ENCODE measurements at places on chromosomes 1 and 21.

DNA sequence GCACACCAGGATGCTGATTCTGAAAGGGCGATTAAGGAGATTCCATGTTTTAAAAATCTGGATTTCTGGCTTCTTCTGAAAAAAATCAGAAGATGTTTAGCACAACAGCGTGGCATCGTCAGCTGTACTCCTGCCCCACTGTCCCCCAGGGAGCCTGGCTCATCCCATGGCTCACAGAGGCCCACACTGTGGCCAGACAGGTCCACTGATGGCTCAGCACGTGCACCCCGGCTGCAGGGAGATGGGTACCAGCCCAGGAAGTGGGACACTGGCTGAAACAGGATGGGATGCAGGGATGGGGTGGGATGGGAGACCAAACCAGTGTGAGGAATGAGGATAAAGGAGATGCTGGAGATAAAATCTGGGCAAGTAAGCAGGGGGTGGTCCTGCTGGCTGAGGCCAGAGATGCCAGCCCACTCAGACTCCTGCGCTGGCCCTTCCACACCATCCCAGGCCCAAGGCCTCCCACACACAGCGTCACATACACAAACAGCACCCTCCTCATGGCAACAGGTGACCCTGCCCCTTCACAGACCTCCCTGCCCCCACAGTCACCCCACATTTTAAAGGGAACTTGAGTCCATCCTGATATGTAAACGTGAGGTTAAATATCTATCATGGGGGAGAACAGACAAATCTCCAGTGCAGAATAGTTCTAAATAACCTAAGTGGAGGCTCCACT is 23.9 kb upstream of the SAMD11 start:
- no peak for DNase-seq

DNA sequence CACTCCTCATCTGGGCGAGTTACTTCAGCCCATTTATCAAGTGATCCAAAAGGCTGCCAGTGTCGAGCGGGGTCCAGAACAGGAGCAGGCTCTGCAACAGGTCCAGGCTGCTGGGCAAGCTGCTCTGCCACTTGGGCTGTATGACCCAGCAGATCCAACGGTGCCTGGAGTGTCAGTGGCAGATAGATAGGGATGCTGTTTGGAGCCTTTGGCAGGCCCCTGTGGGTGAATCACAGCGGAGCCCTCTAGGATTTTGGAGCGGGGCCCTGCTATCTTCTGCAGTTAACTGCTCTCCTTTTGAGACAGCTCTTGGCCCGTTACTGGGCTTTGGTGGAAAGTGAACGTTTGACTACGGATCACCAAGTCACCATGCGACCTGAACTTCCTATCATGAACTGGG is 7.5 kb downstream of the MMEL1 start:
- DNase-seq, result peak; percentile 9

DNA sequence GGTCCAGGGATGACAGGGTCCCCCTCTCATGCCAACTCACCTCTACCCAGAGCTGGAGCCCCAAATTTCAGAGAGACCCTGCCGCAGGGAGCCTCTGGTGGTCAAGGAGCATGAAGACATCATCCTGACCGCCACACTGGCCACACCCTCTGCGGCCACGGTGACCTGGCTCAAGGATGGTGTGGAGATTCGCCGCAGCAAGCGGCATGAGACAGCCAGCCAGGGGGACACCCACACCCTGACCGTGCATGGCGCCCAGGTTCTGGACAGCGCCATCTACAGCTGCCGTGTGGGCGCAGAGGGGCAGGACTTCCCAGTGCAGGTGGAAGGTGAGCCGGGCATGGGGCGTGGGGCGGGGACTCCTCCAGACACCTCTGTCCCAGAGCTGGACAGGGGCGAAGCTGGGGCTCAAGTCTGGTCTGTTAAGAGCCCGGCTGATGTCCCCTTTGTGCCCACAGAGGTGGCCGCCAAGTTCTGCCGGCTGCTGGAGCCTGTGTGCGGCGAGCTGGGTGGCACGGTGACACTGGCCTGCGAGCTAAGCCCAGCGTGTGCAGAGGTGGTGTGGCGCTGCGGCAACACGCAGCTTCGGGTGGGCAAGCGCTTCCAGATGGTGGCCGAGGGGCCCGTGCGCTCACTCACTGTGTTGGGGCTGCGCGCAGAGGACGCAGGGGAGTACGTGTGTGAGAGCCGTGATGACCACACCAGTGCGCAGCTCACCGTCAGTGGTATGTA is 66.0 kb downstream of the OBSCN start:
- DNase-seq, result no peak

DNA sequence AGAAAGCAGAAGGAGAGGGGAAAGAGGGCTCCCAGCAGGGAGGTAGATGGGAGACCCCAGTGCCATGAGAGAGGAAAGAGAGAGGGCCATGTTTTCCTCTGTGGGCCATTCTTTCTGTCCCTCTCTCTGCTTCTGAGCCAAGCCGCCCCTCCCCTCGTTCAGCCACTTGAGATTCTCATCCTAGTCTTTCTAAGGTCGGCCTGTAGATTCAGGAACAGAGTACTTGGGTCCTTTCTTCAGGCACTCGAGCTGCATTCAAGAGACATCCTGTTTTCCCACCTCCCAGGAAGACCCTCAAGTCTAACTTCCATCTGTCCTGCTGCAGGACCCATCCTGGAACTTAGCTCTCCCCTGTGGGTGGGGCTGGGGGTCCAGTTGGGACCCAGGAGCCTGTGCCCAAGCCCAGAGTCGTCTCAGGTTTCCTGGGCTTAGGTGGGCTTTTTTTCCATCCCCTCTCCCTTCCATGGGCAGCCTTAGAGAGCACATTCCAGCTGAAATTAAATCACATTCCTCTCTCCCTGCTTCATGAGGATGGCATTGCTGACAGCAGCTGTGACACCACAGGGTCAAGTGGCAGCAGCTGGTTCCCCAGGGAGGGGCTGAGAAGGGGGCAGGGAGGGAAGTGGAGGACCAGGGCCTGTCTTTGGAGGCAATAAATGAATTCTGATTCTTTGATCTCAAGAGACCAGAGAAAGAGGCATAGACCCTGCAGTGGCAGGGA is 13.0 kb downstream of the NES start:
- no peak for DNase-seq

GRCh38 chr21:37395961-37396360 is 29.4 kb downstream of the DYRK1A start:
- no peak for DNase-seq

GRCh38 chr1:173856014-173856413 is 11.8 kb downstream of the GAS5 start:
- DNase-seq, result no peak

- no peak for DNase-seq
Measured at GRCh38 chr21:28725396-28725795, 267.3 kb downstream of the LTN1 start.

- peak; percentile 53 for DNase-seq
Measured at GRCh38 chr1:912740-913301, 10.9 kb upstream of the SAMD11 start.

DNA sequence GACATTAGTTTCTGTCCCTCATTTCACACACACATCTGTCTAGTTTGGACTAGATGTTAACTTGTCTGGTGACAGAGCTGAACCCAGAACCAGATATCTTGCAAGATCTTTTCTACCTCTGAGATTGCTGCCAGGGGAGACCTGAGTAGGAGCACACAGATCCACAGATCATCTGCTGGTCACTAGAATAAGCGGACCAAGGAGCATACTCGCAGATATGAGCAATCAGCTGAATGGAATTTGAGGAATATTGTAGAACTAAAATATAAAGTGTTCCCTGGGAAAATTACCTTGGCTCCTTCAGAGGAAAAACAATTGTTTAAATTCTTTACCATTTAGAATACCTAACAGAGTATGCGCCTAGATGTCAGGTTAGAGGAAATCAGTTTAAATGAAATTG is 90.7 kb downstream of the TNFSF18 start:
- DNase-seq, result no peak

- DNase-seq, result no peak
Measured at GRCh38 chr21:29639366-29640079, 300.3 kb downstream of the GRIK1 start.

GRCh38 chr1:25765136-25765922 is 34.7 kb upstream of the SELENON start:
- DNase-seq, result no peak

DNA sequence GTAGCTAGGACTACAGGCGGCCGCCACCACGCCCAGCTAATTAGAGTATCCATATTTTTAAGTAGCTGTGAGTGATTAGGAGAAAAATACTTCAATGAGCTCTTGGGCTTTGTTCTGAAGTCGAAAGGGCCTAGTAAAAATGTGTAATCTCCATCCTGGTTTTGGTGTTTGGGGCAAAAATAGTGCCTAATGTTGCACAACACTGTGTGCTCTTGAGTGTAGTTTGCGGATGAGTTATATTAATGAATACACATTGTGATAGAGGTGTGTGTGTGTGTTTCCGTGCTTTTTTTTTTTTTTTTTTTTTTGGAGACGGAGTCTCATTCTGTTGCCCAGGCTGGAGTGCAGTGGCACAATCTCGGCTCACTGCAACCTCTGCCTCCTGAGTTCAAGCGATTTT is 6.3 kb upstream of the ARID1A start:
- no peak for DNase-seq

DNA sequence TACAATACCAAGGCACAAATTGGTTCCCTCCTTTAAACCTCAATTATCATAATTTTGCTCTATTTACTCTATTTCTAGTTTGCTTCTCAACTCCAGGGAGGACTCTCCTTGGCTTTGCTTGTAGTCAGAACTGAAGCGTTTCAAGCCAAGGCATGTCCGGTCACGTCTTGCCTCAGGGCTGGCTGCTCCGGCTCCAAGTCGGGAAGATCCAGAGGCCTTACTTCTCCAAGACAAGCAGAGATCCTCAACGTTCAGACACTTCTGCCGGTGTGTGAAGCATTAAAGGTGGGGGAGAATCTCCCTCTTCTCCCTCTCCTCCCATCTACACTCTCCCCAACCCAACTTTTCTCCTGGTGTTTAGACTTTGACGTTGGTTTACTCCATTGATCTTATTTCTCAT is 7.2 kb upstream of the HHAT start:
- DNase-seq, result no peak

DNA sequence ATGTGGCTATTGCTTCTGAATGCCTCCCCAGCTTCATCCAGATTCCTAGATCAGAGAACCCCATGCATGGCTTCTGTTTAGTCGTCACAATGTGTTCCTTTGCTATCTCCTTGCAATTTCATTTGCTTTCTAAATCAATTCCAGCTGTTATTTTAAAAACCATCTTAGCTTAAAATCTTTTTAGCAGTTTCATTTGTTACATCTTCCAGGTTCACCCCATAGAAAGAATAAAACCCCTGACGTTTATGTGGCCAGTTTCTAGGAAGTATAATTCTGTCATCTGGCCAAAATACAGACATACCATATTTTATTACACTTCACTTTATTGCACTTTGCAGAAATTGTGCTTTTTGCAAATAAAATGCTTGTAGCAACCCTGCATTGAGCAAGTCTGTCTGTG is 278.4 kb downstream of the PTPRC start:
- DNase-seq, result no peak

- no peak for DNase-seq
Measured at GRCh38 chr1:179015396-179015795, 10.3 kb upstream of the FAM20B start.

DNA sequence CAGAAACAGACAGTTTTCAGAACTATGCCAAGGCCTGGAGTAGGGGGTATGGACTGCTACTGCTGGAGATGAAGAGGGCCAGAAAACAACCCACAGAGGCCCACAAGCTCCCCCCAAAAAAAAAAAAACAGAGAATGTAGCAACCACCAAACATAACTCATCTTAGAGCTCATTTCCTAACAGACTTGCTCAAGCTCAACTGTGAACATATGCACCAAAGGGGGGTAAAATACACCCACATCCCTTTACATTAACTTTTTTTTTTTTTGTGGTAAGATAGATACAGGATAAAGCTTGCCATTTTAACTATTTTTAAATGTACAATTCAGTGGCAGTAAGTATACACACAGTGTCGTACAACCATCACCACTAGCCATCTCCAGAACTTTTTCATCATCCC is 36.0 kb downstream of the SEC16B start:
- DNase-seq, result no peak

DNA sequence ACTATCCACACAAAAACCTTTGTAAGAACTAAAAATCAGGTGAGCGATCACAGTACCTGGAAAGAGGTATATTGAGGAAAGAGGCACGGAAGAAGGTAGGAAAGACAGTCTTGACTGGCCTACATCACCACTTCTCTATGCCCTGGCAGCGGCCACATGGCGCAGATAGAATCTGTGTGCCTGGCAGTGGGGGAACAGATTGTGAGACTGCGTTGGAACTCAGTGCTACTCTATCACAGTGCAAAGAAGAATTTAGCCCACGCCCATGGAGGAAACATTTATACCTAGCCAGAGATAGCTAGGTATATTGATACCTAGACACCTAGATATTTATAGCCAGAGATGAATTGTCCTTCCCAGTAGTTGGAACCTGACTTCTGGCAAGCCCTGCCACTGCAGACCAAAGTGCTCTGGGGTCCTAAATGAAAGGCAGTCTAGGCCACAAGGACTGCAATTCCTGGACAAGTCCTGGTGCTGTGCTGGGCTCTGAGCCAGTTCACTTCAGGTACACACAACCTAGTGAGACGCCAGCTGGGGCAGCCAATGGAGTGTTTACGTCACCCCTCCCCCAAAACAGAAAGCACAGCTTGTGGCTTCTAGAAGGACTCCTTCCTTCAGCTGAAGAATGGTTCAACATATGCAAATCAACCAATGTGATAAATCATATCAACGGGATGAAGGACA is 51.9 kb downstream of the DHX9 start:
- no peak for DNase-seq

DNA sequence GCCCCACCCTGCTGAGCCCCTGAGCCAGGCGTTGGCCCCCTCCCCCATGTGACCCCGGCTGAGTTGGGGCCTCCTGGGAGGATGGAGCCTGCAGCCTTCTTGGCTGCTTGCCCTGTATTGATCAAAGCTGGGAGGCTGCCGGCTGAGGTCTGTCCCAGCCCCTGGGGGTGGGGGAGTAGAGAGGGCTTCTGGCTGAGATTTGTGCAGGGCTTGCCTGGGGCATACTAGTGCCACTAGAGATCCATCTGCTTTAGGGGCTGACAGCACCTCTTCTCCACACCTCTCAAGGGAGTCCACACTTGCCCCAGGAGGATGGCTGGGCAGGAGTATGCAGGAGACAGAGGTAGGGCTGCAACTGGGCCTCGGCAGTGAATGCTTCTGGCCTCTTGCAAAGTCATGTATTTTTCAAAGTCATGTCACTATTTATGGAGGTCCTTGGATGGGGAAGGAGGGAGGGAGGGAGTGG is 53.6 kb upstream of the SSBP3 start:
- no peak for DNase-seq

DNA sequence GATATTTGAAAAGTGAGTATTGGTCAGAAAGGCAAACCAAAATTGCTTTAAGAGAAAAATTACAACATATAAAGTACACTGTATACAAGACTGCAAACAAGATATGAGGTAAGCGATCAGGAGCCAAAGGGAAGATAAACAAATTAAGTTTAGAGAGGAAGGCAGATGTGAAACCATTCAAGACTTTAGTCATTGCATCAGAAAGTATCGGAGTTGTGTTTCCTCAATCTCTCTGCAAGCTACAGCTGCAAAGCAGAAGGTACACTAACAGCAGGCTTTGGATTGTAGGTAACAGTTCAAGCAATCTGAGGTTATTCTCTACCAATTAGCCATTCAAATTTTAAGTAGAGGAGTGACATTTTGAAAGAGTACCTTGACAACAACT is 21.3 kb upstream of the TLCD4 start:
- DNase-seq, result no peak

- no peak for DNase-seq
Measured at GRCh38 chr21:38203229-38203628, 53.6 kb upstream of the KCNJ15 start.

- no peak for DNase-seq
Measured at GRCh38 chr1:214075999-214076707, 88.4 kb downstream of the PROX1 start.
